GM12878 (cell line): ENCODE measurements at places on chromosomes 6 and 20. TPM values are rescaled to one million over a fixed set of nuclear protein-coding genes. Genes with fewer than 3 reads are reported as not detected.

The MCHR2 gene
- polyA plus RNA-seq = not detected in 2 replicates

DNA sequence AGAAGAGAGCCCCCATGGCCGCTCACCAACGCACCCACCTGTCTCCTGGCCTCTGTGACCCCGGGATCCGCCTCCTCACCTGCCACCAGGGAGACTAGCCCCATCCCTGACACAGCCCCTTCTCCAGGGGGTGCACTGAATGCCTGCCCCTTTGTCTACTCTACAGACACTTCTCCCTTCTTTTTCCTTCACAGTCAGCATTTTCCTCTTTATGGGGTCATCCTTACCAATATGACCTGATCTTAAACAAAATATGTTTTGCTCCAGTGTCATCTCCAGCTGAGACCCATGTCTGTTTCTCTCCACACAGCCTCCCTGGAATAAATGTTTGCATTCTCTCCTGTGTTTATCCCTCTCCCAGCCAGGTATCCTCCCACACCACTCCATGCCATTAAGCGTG, 14.6 kb upstream of the CCR6 start:
- DNase-seq = no peak

The UNC5CL gene
- polyA plus RNA-seq = 0.11 and 0.15 TPM in 2 replicates

The RNF8 gene
- polyA plus RNA-seq = 30.2 TPM in 2 replicates

DNA sequence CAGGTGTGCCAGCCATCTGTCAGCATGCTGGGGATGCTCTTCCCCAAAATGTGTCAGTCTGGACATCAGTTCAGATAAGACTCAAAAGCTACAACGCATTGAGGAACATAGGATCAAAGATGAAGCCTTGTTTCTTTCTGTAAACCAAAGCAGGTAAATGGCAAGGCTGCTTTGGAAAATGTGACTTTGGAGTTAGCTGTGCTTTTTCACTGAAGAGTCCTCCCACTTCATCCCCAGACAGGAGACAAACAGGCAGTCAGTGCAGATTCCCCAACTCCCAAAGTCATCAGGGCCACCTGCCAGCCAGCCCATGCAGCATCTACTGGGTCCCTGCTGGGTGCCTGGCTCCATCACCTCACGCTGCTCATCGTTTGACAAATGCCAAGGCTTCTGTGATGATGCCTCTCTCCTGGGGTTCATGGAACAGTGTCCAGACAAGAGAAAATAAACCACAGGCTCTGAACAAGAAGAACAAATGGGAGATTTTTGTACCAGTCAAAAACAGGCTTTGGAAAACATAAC, 205.0 kb upstream of the BTBD3 start:
- DNase-seq = no peak

The TTBK1 gene
- polyA plus RNA-seq = not detected in 2 replicates

- no peak for DNase-seq
These were observed 6.0 kb downstream of the HLA-C start for GRCh38 chr6:31265926-31266325.

GRCh38 chr6:158939255-158940159, 60.5 kb downstream of the RSPH3 start:
- DNase-seq = peak; percentile 1

The ZBP1 gene
- 1.8 and 2.5 TPM in 2 replicates for polyA plus RNA-seq

The PKIB gene
- polyA plus RNA-seq = 0.37 and 0.87 TPM in 2 replicates

DNA sequence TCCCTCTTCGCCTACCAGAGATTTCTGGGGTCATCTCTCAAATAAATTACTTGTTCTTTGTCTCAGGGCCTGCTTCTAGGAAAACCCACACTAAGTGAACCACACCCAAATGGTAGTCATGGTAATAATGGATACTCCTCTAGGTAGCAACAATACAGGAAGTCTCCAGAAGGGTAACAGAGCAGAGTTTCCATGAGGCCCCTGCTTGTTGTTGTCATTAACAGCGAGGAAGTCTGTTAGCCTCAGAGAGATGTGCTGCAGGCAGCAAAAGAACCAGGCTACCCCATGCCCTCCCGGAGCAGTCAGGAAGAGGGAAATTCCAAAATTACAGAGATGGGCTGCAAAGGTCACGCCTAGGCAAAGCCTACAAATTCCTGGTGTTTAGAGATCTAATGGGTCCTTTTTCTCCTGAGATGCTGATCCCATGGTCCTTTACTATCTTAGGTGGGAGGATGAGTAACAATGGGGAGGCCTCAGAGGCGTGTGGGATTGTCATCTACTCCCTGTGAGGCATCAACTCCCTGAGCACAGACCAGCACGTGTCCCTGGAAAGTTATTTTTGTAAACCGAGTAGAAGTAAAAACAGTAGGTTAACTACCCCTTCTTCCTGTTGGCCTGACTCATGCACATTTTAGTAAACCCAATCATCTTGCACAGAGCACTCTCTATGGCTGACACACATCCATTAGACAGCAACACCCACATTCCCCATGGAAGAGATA, 10.1 kb downstream of the ISM1 start:
- no peak for DNase-seq

DNA sequence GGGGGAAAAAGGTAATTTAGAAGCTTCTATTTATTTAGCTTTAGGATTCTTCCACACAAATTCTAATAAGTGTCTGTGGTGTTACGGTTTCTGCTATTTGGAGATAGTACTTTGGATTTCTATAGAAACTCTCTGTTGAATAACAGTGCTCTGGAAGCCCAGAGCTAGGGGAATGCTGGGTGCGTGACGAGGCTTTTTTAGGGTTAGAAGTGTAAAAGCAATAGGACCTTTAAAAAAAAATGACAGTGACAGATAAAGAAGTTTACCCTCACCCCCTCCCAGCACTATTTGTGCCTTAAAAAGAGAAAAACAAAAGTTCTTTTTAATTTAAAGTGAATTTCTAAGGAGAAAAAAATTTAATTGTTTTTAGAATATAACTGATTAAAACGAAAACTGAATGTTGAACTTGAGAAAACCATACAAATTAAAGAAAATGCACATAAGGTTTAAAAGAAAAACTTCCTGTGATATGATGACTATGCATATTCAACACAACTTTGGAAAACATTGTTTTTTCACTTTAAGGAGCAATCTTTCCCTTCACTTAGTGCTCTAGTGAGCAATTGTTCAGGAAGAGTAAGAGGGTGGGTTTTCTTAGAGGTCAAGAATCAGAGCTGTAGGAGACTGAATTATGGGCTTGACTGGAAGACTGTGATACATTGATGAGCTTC, 89.6 kb upstream of the RIPOR2 start:
- DNase-seq = no peak
